CD8-positive, alpha-beta T cell (primary cell): ENCODE measurements at places on chromosomes 4 and X. TPM values are rescaled to one million over a fixed set of nuclear protein-coding genes. Genes with fewer than 3 reads are reported as not detected.

Gene RHOH
- total RNA-seq: 539 TPM

Gene AKAP4
- total RNA-seq: not detected

Gene MAOB
- total RNA-seq: not detected

- DNase-seq: peak; percentile 85
Observed at GRCh38 chrX:70454441-70455365, 10.1 kb downstream of the DLG3 start.

DNA sequence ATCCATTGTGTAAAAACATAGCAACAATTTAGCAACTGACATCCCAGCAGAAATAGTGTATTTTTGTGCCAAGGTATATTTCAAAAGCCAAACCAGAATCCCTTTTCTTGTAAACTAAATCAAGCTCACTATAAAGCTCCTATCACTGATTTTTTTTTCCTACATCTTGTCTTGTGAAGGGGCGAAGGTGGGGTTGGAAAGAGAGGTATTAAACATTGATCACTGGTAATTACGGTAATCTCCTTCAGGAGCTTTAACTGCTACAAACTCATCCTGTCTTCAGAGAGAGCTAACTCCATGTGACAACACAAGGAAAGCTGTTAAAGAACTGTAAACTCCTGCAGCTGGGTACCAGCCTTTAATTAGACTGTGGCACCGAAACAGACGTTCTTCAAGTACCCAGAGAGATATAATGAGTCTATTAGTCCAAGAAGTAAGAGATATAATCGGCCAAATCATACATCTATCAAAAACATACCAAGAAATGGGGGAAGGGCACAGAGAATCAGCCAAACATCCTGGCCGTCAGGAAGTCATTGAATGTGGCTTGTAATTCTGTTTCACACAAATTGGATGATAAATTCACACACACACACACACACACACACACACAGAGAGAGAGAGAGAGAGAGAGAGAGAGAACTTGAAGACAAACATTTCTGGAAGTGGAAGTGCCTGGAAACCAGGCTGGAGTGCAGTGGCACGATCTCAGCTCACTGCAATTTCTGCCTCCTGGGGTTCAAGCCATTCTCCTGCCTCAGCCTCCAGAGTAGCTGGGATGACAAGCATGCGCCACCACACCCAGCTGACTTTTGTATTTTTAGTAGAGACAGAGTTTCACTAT is 111.9 kb upstream of the PPARGC1A start:
- DNase-seq: no peak

Gene NR3C2
- 32.4 TPM for total RNA-seq

DNA sequence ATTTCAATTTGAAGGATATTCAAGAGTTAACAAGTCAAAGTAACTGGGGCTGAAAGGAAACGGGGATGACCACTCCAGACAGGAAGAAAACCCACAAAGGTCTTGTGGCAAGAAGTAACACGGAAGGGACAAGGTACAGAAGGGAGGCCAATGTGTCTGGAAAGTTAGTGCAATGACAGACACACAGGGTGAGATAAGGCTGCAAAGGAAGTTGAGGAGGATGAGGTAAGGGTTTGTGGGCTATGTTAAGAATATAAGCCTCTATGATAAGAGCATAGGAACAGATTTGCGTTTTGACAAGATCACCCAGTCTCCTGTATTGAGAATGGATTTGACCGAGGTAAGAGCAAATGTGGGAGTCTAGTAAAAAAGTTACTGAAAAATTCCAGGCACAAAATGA is 21.9 kb upstream of the EMCN start:
- DNase-seq: no peak

GRCh38 chrX:118459494-118459893 is 36.1 kb upstream of the DOCK11 start:
- DNase-seq: peak; percentile 53

Gene ITIH6
- not detected for total RNA-seq

Gene FBXL5
- 61.7 TPM for total RNA-seq

Gene PTPN13
- 0.72 TPM for total RNA-seq

- peak; percentile 75 for DNase-seq
Observed at GRCh38 chr4:88523325-88524129, at the start of gene PYURF. Gene PYURF, minus strand, starts transcription at chr4:88523776. Its CDS starts 76 bp downstream, at chr4:88523700.

Gene DKK2
- total RNA-seq: not detected

Gene GCNA
- total RNA-seq: 3.9 TPM

Gene GUCY1A1
- total RNA-seq: not detected
